ENCODE measurements at places on chromosomes 5 and 9. TPM values are rescaled to one million over a fixed set of nuclear protein-coding genes. Genes with fewer than 3 reads are reported as not detected.

DNA sequence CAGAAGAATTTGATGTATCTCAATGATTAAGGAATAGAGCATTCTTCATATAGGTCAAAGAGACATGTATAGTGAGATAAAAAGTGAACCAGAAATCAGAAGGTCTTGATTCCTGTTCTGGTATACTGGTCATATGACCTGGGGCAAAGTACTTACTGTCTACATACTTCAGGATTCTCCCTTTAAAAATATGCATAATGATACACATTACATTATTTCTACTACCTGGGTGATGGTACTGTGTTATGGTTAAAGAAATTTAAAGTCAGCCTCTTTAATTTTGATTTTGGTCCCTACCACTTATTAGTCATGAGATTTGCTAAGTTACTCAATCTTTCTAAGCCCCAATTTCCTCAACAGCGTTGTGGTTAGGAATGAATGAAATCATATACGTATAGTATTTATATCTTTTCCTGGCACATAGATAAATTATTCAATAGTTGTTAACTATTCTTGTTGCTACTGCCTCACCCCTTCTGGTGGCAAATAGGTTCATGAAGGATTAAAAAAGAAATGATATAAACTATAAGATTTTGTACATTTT lies 984.1 kb downstream of the TLE4 start:
- no peak overlapping the region for H3K27ac ChIP-seq
- no peak overlapping the region for H3K4me3 ChIP-seq
- H3K4me1 ChIP-seq = no peaks in the 10 kb centered on the region

- H3K36me3 ChIP-seq = no peaks in the 10 kb centered on the region
- peaks cover 7% of the 10 kb centered on the region for H3K4me1 ChIP-seq
- no peak overlapping the region for H3K4me3 ChIP-seq
- H3K27me3 ChIP-seq = no peaks in the 10 kb centered on the region
- H3K27ac ChIP-seq = no peak overlapping the region
Observed at GRCh38 chr5:102666164-102666946, 88.8 kb upstream of the PAM start.

DNA sequence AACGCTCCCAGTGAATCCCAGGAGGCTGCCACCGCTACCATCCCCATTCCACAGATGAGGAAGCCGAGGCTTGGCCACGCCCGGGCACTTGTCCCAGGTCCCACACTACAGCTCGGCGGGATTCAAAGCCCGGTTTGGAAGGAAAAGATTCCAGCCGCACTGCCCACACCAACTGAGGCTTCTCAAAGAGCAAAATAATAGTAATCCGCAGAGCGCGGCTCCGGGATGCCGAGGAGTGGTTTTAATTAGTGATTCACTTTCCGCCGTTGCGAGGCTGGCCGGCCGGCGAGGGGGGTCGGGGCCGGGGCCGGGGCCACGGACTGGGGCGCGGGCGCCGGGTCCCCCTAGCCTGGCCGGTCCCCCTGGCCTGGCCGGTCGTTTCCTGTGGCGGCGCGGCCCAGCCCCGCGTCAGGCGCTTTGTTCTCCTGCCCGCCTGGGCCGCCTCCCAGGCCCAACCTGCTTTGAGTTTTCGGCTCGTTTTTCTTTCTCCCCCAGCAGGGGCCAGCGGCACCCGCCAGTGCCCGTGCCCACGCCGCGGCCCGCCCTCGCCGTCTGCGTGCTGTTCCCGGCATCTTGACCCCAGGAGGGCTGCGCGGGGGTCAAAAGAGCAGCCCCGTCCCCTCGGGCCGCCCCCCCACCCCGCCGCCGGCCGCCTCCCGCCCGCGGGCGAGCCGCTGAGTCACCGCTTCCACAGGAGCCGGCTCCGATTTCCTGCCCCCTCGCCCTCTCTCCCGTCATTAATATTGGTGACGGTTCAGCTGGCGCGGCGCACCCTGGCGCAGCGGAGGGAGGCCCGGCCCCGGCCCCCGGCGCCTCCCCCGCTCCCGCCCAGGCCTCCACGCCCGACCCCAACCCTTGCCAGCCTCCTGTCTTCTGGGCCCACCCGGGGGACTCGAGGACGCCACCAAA lies 31.2 kb downstream of the FGF18 start:
- peak overlapping the region; percentile 61 for H3K4me3 ChIP-seq
- DNase-seq = peak; percentile 69
- H3K4me1 ChIP-seq = no peaks in the 10 kb centered on the region
- H3K27me3 ChIP-seq = peaks cover 66% of the 10 kb centered on the region

GRCh38 chr9:105027084-105027483 lies 99.1 kb upstream of the ABCA1 start:
- DNase-seq = no peak
- H3K27me3 ChIP-seq = no peaks in the 10 kb centered on the region
- no peak overlapping the region for H3K27ac ChIP-seq
- no peaks in the 10 kb centered on the region for H3K36me3 ChIP-seq
- no peak overlapping the region for H3K4me3 ChIP-seq

Gene UBAC1
- total RNA-seq = 19.5 TPM
